ENCODE measurements at places on chromosomes 1 and 21.

- no peak for DNase-seq
Measured at GRCh38 chr1:109993885-109994284, 9.3 kb downstream of the AHCYL1 start.

DNA sequence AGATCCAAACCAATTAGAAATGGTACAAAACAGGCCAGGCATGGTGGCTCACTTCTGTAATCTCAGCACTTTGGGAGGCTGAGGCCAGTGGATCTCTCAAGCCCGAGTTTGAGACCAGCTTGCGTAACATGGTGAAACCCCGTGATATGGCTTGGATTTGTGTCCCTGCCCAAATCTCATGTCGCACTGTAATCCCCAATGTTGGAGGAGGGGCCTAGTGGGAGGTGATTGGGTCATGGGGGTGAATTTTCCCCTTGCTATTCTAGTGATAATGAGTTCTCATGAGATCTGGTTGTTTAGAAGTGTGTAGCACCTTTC is 7.0 kb upstream of the VASH2 start:
- no peak for DNase-seq

DNA sequence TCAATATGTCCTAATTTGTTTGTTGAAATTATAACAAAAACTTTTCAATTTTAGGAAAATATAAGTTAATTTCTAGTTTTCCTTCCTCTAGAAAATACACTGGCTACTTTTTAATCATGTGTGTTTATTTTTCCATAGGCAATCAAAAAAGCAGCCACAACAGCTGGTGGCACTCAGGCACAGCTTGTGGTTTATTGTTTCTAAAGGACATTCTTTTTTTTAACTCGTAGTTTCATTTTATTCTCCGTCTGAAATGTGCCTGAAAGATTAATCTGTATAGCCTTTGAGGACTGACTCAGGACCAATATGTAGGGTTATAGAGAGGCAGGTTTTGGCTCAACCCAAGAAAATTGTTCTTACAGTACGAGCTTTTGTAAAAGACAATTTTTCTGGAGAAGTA is 20.7 kb upstream of the STX12 start:
- DNase-seq: no peak

DNA sequence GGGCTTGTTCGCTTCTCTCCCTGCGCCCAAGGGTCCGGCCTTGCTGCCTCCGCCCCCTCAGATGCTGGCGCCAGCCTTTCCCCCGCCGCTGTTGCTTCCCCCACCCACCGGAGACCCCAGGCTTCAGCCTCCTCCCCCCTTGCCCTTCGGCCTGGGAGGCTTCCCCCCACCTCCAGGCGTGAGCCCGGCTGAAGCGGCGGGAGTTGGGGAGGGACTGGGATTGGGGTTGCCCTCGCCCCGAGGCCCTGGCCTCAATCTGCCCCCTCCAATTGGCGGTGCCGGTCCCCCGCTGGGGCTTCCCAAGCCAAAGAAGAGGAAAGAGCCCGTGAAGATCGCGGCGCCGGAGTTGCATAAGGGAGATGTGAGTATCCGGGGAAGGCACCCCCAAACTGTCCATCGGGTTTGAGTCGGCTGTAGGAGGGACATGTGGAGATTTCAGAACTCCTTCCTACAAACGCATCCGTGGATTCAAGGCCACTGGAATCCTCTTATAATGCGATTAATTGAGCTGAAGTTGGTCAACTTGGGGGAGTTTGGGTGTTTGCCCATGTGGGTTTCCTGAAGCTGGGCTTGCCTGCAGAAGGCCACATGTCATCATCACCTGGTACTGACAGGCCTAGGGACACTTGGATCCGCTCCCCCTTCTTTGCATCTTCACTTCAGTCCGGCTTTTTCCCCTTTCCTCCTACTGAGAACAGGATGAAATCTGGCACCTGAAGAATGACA is 707 bp downstream of the PRCC start:
- no peak for DNase-seq

GRCh38 chr21:34877485-34878128 is 171.5 kb downstream of the RUNX1 start:
- DNase-seq: no peak

DNA sequence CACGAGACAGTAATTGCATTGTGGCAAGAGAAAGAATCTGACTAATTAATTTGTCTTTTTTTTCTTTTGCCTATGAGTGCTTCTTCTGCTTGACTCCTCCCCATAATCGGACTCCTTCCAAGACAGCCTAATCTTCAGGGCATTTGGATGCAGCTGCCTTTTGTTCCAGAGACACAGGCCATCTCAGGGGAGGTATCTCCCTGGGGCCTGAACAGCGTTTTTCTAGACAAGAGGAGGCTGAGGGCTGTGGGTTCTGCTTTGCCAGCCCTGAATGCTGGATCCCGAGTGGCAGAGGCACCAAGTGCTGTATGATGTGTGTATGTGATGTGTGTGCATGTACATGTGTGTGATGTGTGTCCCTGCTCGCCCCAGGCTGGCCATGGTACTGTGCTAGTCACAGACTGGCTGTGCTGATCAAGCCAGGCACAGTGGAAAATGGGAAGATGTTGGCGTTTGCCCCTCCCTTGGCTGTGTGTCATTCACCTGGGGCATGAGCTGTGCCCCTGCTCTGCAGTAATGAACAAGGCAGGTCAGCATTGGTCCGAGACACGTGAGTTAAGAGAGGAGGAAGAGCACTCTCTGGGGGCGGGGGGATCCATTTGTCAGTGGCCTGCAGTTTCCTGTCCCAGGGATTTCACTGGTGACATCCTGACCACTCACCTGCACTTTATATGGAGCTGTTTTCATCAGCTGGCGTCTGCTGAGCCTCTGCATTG is 77.2 kb downstream of the ADARB1 start:
- DNase-seq: no peak

DNA sequence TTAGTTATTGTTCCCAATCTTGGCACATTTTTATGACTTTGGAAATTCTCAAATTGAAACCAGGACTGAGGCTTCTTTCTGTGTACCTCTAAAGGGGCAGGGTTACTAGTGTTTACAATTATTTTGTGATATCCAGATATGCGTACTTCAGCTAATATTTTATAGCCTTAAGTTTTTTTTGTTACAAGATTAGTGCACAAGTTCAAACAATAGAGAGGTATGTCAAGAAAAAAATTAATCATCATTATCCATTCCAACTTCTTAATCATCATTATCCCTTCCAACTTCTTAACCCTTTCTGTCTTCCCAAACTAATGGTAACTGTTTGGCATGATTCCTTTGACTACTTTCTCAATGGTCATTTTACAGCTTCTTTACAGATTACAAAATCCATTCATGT is 272.9 kb upstream of the C1orf105 start:
- DNase-seq: no peak

DNA sequence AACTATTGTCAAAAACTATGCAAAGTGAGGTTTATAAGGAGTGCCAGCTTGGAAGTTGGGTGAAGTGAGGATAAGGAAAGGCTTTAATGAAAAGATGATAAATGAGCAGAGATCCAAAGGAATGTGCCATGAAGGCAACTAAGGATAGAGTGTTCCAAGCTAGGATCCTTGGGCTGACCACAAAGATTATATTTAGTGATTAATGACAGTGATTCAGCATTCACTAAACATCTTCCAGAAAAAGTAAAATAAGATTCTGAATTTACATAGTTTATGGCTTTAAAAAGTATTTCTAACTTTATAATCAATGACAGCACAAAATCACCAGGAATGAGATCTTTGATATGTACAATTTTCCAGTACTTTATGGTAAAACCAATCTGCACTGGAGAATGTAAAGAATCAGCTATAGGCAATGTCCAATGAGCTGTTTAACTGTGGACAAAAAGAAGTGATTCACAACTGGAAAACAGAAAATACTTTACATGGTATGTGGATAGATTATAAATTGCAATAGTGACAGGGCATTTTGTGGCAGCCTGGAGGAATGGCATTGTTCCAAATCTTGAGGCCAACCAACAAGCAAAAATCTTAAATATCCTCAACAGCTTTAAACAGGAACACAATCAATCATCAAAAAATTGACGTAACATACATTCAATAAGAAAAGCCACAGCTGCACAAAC is 91.2 kb upstream of the KCTD3 start:
- no peak for DNase-seq

GRCh38 chr1:220421508-220421907 is 106.4 kb upstream of the MARK1 start:
- DNase-seq: no peak

GRCh38 chr1:198590454-198590853 is 48.4 kb upstream of the PTPRC start:
- DNase-seq: no peak

- DNase-seq: no peak
Measured at GRCh38 chr1:161688946-161689345, 18.1 kb upstream of the FCRLA start.

- no peak for DNase-seq
Measured at GRCh38 chr1:177914603-177915002, 55.3 kb downstream of the SEC16B start.

DNA sequence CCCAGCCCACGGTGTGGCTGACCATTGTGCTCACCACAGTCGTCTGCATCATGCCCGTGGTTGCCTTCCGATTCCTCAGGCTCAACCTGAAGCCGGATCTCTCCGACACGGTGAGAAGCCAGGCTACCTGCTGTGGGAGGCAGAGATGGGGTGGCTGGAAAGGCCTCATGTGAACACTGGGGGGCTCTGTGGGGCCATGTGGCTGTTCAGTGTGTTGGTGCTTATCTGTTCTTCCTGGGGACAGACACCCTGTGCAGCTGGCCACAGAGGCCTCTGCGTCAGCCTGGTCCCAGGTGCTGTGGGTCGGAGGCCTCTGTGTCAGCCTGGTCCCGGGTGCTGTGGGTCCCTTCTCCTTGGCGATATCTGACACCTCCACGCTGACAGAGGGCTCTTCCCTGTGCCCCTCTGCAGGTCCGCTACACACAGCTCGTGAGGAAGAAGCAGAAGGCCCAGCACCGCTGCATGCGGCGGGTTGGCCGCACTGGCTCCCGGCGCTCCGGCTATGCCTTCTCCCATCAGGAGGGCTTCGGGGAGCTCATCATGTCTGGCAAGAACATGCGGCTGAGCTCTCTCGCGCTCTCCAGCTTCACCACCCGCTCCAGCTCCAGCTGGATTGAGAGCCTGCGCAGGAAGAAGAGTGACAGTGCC is 23.2 kb downstream of the ATP8B2 start:
- DNase-seq: no peak

- DNase-seq: no peak
Measured at GRCh38 chr1:65045022-65045817, 78.9 kb upstream of the JAK1 start.

DNA sequence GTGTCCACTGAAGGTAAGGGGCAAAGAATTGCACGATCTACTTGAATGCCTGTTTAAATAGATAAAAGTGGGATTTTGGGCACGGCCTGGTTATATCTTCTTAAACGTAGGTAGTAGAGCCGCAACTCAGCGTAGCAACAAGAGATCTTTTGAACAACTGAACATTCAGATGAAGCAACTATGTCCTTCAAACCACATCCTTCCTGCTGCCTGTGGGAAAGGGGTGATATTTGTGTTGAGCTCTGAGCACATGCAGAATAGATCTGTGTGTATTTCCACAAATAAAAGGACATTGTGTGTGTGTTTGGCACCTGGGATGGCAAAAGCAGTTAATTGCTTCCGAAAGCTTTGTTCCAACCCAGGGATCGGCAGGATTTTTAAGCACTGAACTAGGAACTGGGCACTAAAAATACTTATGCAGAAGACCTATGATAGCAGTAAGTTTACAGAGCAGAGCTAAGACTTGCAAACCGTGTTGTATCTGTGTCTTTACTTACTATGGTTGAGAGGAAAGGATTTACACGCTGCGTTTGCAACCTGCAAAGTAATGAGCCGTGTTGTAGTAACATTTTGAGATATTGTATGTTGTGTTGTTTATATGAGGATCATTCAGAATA is 333.4 kb downstream of the CHRM3 start:
- no peak for DNase-seq

DNA sequence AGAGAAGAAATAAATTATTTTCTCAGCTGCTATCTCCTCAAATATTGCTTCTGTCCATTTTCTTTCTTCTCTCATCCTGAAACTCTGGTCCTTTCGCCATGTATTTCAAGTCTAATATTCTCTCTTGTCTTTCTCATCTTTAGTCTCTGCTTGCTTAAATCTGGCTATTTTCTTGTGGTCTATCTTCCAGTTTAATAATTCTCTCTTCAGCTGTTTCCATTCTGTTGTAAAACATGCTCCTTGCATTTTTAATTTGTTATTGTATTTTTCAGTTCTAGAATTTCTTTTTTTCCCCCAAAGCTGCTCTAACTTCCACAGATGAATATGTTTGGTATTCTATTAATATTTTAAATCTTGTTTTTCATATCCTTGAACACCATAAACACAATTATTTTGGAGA is 70.1 kb upstream of the TMPRSS2 start:
- no peak for DNase-seq

DNA sequence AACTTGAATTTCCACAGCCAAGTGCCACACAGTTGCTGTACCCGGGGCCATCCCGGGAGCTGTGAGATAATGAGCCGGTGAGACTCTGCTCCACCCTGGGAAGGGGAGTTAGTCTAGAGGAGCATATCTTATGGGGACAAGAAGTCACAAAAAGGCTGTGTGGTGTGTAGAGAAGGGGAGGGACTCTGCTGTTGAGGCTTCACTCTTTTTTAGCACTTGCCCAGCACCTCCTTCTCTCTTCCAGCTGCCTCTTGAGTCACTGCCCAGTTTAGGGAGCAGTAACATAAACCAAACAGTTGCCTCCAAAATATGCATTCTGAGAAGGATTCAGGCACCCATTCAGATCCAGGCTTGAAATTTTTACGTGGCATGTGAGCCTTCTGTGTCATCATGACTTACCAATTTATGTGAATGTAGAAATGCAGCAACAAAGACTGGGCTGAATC is 744 bp upstream of the WDR26 start:
- DNase-seq: no peak

DNA sequence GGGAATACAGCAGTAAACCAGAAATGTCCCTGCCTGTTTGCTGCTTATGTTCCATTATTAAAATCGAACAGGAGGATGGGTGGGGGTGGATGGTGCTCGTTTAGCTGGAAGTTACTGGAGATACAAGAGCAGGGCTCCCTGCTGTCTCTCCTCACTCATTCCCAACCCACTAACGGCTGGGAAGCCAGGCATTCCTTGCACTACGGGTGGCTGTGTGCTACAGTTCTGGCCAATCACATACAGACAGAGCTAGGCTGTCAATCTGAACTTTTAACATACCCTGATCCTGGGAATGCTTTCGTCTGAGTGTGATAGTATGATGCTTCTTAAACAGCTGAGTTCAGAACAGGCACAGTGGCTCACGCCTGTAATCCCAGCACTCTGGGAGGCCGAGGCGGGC is 7.0 kb downstream of the SIPA1L2 start:
- DNase-seq: no peak

- DNase-seq: no peak
Measured at GRCh38 chr1:175185903-175186302, 6.7 kb downstream of the KIAA0040 start.

- no peak for DNase-seq
Measured at GRCh38 chr1:97412166-97412565, 508.7 kb downstream of the DPYD start.

GRCh38 chr1:3775490-3776230 is 3.1 kb downstream of the SMIM1 start:
- no peak for DNase-seq
